ENCODE measurements at places on chromosomes 1 and 21.

GRCh38 chr21:28239340-28239739 lies 753.3 kb downstream of the LTN1 start:
- DNase-seq = no peak

GRCh38 chr1:241964550-241965282 lies 7.1 kb downstream of the BECN2 start:
- no peak for DNase-seq

DNA sequence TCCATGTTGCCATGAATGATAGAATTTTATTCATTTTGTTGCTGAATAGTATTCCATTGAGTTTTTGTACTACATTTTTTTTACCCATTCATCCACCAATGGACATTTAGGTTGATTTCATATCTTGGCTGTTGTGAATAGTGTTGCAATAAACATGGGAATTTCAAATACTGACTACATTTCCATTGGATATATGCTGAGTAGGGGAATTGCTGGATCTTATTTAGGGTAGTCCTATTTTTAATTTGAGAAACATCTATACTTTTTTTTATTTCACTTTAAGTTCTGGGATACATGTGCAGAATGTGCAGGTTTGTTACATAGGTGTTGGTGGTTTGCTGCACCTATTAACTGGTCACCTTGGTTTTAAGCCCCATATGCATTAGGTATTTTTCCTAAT lies 38.8 kb upstream of the TNFSF4 start:
- DNase-seq = no peak

- DNase-seq = peak; percentile 53
Observed at GRCh38 chr1:118077331-118078045, 107.5 kb downstream of the SPAG17 start.

- DNase-seq = no peak
Observed at GRCh38 chr1:150056407-150056806, 11.2 kb upstream of the VPS45 start.

DNA sequence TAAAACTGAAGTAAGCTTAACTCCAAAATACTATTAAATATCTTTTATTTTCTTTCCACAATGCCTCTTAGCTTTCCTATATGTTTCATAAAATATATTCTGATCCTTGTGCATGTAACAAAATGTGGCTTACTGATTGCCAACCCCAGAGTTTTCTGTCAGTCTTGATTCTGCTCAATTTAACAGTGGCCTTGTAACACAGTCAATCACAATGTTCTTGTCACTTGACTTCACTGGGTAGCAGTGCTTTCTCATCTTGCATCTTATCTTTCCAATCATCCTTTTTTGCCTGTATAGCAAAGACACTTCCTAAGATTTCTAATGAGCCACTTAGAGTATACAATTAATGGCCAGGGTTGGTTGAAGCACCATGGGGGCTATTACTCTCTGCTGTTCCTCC lies 19.9 kb upstream of the BRINP3 start:
- DNase-seq = no peak

- DNase-seq = peak; percentile 22
Observed at GRCh38 chr1:36653850-36654249, 171.1 kb upstream of the CSF3R start.

- DNase-seq = no peak
Observed at GRCh38 chr1:197063212-197063611, 3.8 kb downstream of the F13B start.

- no peak for DNase-seq
Observed at GRCh38 chr1:77273891-77274290, 7.9 kb upstream of the AK5 start.

GRCh38 chr1:231159202-231159962 lies 2.5 kb upstream of the TRIM67 start:
- DNase-seq = no peak

DNA sequence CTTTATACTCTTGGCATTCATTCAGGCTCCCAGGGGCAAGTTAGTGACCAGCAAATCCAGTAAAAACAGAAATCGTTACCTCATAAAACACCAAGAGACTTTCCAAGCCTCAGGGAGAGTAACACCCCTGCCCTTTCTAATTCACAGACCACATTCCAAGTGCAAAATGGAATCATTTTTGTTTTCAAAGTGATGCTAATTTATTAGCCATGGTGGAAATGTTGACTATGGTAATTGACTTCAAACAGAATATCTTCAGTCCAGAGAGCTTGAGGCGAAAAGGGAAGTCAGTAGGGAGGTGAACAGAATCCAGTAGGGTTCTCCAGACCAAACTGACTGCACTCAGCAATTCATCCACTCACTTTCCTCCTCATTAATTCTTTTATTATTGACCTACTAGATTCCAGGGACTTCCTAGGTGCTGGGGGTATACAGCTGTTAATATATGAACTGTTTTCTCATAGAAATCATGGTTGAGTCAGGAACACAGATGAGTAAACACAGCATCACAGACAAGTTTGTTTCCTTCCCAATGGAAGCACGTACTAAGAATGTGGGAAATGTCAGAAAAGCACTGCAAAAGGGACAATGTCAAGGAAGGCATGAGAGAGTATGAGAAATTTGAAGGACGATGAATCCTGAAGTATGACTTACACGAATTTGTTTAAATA lies 388.5 kb upstream of the C1orf87 start:
- DNase-seq = no peak

- no peak for DNase-seq
Observed at GRCh38 chr1:182229451-182229850, 162.1 kb downstream of the GLUL start.

- DNase-seq = no peak
Observed at GRCh38 chr1:113451710-113452109, 61.4 kb downstream of the MAGI3 start.

GRCh38 chr1:228308628-228309325 lies 97.9 kb downstream of the TRIM11 start:
- no peak for DNase-seq

Measured in cerebellar cortex (tissue), 1 donor.